Anterior cingulate cortex (tissue), 58 donors: ENCODE measurements at places on chromosomes 7 and 10.

DNA sequence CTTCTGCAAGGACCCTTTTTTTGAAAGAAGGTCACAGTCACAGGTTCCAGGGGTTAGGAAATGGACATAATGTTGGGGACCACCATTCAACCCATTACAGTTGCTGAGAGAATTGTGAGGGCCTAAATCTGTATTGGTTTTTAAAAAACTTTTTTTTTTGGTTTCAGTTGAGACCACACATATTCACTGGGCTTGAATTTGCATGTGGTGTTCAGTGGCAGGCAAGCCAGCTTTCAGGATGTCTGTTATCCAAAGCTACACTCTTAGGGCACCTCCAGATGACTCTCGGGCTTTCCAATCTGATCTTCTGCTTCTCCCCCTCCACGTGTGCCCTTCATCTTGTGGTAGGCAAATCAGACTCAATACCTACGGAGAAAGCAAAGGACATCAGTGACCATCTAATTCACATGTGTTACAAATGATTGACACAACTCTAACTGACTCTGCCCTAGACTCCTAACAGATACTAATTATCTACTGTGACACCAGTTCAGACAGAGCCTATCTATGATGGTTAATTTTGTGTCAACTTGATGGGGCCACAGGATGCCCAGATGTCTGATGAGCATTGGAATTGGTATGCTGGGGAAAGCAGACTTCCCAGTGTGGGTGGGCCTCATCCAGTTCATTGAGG lies 93.3 kb upstream of the ELMO1 start:
- no peak for DNase-seq

DNA sequence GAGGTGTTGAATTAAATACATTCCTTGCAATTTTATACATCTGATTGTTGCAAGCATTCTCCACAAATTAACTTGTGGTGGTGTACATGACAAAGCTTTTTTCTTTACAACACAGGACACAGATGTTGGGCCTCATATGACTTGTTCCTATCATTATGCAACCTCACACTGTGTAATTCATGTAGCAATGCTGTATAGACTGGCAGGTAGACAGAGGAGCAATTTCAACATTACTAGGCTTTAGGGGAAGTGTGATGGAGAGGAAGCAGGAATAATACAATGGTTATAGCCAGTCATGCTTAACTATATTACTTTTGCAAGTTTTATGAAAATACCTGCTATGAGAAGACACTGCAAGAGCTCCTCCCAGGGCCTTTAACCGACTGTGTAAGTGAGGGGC lies 832.1 kb downstream of the CNTNAP2 start:
- DNase-seq, result no peak

- no peak for DNase-seq
Measured at GRCh38 chr10:112958275-112958995, 8.4 kb downstream of the TCF7L2 start.

DNA sequence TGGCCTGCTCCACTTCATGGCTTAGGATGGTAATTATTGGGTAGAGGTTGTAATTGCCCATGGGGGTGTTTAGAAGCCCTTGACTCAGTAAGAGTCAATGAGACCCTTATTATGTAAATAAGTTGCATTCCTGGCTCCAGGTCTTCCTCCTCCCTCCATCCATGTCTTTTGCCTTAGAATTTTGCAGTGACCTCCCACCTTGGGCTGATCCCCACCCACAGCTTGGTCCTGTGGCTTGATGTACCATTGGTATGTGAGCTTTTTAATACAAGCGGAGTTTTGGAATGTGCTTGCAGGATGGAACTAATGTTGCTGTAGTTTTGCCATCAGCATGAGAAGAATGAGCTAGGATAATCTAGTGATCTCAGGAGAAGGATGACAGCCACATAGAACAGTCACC lies 73.2 kb upstream of the DGKI start:
- no peak for DNase-seq

GRCh38 chr10:62166331-62167131 lies 102.1 kb downstream of the RTKN2 start:
- DNase-seq, result no peak

DNA sequence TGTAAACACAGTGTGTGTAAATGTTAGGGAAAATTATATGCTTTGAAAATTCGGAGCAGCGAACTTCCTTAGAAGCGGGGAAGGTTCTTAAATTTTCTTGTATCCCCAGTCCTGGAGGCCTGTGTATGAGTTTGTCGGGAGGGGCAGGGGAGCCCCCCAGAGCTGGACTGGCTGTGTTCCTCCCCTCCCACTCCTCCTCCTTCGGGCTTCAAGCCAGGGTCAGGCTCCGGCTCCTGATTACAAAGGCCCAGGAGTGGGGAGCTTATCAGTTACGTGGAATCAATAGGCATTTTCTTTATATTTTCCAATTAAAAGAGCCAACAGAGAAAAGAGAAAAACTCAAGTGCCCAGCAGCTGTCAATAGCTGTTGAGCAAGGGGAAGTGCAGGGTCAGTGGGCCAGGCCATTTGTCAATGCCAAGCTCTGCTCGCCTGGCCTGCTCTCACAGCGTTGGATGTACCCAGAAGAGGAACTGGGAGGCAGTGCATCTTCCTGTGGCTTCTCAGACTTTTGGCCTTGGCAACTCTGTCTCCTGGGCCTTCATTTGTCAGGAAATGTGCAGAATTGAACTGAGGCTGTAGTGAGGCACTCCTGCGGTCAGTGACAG lies 156.9 kb upstream of the PCBD1 start:
- peak; percentile 23 for DNase-seq

- DNase-seq, result no peak
Measured at GRCh38 chr7:112510001-112510742, 29.4 kb downstream of the LSMEM1 start.

GRCh38 chr7:98802088-98802780 lies 67.6 kb downstream of the TMEM130 start:
- peak; percentile 10 for DNase-seq

- no peak for DNase-seq
Measured at GRCh38 chr7:128103498-128104107, 72.4 kb upstream of the LRRC4 start.

- no peak for DNase-seq
Measured at GRCh38 chr10:44569193-44570091, 184.5 kb upstream of the CXCL12 start.

- DNase-seq, result no peak
Measured at GRCh38 chr10:80100116-80100515, 21.7 kb downstream of the TMEM254 start.

DNA sequence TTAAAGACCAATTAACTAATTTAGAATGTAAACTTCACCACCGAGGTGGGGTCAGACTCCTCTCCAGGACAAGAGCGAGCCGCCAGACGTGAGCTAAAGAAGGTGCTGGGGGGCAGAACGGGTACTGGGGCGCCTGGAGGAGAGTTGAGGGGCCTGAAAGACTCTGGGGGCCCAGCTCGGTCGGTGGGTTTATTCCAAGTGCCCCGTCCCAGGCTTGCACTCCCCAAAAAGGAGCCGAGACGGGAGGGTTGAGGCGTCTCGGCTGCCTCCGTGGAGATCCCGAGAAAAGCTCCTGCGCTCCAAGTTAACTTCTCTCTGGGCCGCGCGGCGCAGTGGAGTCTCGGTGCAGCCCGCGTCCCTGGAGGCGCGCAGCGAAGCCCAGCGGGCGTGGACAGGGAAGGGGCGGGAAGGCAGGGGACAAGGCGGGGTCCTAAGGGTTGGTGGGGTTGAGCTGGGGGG lies 553.3 kb downstream of the TFEC start:
- DNase-seq, result no peak

GRCh38 chr7:55018361-55019190 lies at the start of gene EGFR:
TSS of gene EGFR (plus strand) at chr7:55019017. CDS start at chr7:55019278, 261 bp downstream.
- DNase-seq, result peak; percentile 72

DNA sequence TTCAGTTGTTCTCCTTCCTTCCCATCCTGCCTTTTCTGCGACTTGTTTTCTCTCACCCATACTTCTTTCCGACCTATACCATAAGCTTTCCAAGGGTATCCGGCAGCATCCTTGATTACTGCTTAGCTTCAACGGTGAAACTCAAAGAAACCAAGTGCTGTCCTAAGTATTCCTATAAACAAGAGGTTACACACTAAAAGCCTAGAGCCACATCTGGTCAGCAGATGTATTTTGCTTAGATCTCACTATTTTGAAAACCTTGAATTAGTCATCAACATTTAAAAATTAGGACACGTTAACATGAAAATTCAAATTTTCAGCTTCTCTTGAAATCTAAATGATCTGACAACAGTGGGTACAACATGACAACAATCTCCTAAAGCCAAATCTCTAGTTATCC lies 20.0 kb downstream of the ARHGAP21 start:
- no peak for DNase-seq

GRCh38 chr7:141145630-141145982 lies 71.7 kb downstream of the TMEM178B start:
- DNase-seq, result no peak

- no peak for DNase-seq
Measured at GRCh38 chr10:3872712-3873329, 87.8 kb upstream of the KLF6 start.

- no peak for DNase-seq
Measured at GRCh38 chr7:43164757-43165156, 52.3 kb downstream of the HECW1 start.

DNA sequence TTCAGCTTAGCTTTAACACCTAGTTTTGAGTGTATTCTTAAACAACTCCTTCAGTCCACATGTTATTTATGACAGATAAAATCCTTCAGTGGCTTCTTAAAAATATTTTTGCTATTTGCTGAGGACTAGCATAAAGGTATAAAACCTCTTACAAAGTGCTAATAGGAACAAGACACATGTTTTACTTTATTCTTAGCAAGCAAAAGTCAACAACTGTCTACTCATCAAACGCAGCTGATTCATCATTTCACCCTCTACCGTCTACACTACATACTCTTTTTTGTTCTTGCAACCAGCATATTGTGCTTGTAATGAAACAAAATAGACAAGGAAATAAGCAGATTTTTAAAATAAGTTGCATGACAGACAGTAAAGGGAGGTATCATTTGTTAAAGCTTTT lies 319.7 kb downstream of the SNX13 start:
- no peak for DNase-seq

DNA sequence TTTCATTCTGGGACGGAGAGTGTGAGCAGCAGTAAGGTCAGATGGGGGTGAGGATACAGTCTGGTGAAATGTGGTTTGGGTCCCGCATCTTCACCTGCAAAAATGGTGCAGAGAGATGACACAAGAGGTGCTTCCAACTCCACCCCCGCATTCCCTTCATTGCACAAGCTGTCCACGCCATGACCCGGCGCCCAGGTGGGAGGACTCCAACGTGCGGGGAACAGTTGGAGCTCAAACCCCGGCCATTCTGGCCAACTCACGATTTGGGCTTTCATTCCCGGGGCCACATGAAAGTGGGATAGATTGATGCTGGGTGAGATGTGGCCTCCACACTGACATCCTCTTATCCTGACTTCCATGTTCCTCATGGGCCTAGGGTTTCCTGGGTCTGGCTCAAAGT lies 34.6 kb upstream of the ZNF273 start:
- DNase-seq, result no peak

GRCh38 chr10:32367793-32368453 lies 21.0 kb upstream of the EPC1 start:
- peak; percentile 25 for DNase-seq

- DNase-seq, result no peak
Measured at GRCh38 chr7:93890464-93891068, at the start of gene TFPI2. TSS of gene TFPI2 (minus strand) at chr7:93890753. CDS start at chr7:93890678, 75 bp downstream.

- DNase-seq, result no peak
Measured at GRCh38 chr7:141275350-141275749, 201.5 kb downstream of the TMEM178B start.

GRCh38 chr7:128361411-128362379 lies at the start of gene PRRT4:
TSS of gene PRRT4 (minus strand) at chr7:128361690.
- no peak for DNase-seq
